IPS DF 6.9 (cell line): ENCODE measurements at places on chromosomes 13 and 19.

- no peak overlapping the region for H3K27ac ChIP-seq
- DNase-seq: no peak
- H3K27me3 ChIP-seq: no peaks in the 10 kb centered on the region
- no peaks in the 10 kb centered on the region for H3K4me1 ChIP-seq
- no peak overlapping the region for H3K4me3 ChIP-seq
- H3K36me3 ChIP-seq: no peaks in the 10 kb centered on the region
Measured at GRCh38 chr13:29664591-29664990, 69.1 kb upstream of the SLC7A1 start.

- H3K4me3 ChIP-seq: no peak overlapping the region
- no peak for DNase-seq
- H3K4me1 ChIP-seq: no peaks in the 10 kb centered on the region
Measured at GRCh38 chr19:6793411-6793810, 20.9 kb downstream of the VAV1 start.

DNA sequence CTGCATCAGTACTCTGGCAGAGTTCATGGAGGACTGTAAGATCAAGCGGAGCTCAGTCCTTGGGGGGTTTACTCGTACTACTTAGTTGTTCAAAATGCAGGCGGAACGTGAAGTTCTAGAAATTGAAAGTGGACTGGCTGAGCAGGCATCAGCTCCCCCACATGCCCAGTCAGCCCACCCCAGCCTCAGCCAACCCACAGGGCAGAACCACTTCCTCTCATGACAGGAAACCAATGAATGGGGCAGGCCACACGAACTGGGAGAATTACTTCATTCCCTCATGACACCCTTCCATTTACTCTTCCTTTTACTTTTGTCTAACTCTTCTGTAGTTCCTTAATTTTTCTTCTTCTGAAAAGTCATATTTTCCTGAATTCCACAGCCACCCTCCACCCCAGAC lies 71.9 kb downstream of the FLT1 start:
- DNase-seq: no peak
- no peak overlapping the region for H3K4me3 ChIP-seq
- H3K4me1 ChIP-seq: 0 out of 2 replicates have a peak, but pooled peaks cover 1% of the 10 kb centered on the region
- no peak overlapping the region for H3K27ac ChIP-seq

GRCh38 chr19:23366437-23366836 lies 28.8 kb downstream of the ZNF91 start:
- no peak overlapping the region for H3K27ac ChIP-seq
- DNase-seq: no peak
- H3K36me3 ChIP-seq: peaks cover 12% of the 10 kb centered on the region; the same call in 1 of the 2 replicates

DNA sequence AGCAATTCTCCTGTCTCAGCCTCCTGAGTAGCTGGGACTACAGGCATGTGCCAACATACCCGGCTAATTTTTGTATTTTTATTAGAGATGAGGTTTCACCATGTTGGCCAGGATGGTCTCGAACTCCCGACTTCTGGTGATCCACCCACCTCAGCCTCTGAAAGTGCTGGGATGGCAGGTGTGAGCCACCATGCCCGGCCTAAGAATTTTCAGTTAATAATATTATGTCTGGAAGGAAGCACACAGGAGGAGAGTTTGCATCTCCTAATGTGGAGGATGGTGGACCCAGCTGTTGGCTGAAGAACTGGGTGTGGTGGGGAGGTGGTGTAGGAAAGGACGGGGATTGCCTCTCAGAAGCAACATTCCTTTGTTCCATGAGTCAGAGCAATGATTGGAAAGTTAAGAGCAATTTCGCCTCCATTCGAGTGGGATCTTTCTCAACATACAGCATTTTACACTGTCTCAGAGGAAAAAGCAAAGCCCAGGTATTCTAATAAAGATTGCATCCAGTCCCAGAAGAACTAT lies 11.9 kb downstream of the PDCD2L start:
- H3K27me3 ChIP-seq: no peaks in the 10 kb centered on the region
- H3K36me3 ChIP-seq: peaks cover 11% of the 10 kb centered on the region; the same call in 1 of the 2 replicates
- no peak for DNase-seq
- no peaks in the 10 kb centered on the region for H3K4me1 ChIP-seq
- no peak overlapping the region for H3K4me3 ChIP-seq

GRCh38 chr13:95284436-95284835 lies 16.8 kb downstream of the ABCC4 start:
- no peaks in the 10 kb centered on the region for H3K27me3 ChIP-seq
- no peaks in the 10 kb centered on the region for H3K4me1 ChIP-seq
- H3K36me3 ChIP-seq: no peaks in the 10 kb centered on the region
- no peak overlapping the region for H3K27ac ChIP-seq

DNA sequence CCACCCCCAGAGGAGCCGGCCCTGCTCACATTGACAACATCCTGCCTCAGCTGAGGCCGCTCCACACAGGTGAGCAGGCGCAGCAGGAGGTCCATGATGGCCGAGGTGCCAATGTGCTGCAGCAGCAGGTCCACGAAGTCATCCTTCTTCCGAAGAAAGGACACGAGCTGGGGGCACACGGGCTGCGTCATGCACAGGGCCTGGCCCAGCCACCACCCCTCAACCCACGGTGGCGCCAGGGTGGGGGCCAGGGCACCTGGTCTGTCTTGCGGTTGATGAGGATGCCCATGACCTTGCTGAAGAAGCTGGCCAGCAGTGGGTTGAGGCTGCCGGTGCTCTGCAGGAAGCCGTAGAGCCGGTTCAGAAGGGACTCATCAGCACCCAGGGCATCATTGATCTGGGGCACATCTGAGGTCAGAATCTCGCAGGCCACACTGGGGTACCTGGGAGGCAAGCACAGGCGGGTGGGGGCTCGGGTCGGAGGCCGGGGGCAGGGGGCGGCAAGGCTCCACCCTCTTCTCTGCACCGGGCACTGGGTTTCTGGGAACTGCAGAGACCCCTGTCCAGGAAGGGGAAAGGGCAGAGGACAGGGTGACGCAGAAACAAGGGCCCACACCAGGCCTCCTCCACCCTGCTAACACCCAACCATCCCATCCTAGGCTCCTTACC lies 13.4 kb downstream of the PPP6R1 start:
- H3K27me3 ChIP-seq: no peaks in the 10 kb centered on the region
- H3K4me3 ChIP-seq: no peak overlapping the region
- H3K36me3 ChIP-seq: peaks cover 34% of the 10 kb centered on the region
- no peak overlapping the region for H3K27ac ChIP-seq

DNA sequence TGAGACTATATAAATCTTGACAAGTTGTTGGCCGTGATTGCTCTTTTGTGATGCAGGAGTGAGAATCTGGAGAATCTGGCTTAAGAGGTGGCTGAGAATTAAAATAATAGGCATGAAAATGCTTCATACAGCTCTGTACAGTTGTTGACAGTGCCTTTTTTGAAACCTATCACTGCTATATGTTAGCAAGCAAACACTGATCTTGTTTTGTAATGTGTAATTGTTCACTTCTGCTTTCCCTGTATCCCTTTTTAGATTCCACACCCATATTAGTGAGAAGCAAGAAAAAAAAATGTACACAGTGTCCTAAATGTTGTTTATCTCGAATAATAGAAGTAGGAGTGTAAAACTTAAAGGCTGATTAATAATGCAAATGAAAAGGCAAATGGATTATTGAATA lies 31.1 kb downstream of the ITM2B start:
- DNase-seq: no peak
- H3K27ac ChIP-seq: no peak overlapping the region
- no peaks in the 10 kb centered on the region for H3K4me1 ChIP-seq
- peaks cover under 1% of the 10 kb centered on the region; the same call in 1 of the 2 replicates for H3K36me3 ChIP-seq

DNA sequence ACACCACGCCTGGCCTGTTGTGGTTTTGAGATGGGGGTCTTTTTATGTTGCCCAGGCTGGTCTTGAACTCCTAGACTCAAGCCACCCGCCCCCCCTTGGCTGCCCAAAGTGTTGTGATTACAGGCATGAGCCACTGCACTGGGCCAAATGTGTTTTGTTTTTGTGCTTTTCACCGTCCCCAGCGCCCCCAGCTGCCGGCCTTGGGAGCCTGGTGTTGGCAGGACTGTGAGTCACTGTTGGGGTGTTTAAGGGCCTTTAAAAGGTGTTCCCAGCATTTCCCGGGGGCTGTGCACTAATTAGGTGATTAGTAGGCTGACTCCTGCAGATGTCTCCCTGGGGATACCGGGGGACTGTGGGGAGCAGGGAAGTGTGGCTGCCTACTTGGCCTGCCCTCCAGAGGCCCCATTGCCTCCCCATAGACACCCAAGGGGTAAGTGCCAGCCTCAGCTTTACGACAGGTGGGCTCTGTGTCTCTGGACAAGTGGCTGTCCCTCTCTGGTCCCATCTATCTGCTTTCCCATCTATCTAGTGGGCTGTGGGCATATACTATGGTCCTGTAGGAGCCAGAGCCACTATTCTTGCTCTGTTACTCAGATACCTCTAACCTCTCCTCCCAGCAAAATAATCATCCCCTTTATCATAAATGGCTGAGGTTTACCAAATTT lies 11.8 kb upstream of the TLE5 start:
- no peak for DNase-seq
- no peak overlapping the region for H3K4me3 ChIP-seq
- no peaks in the 10 kb centered on the region for H3K36me3 ChIP-seq
- H3K4me1 ChIP-seq: peaks cover 2% of the 10 kb centered on the region; the same call in 1 of the 2 replicates
- no peak overlapping the region for H3K27ac ChIP-seq
- no peaks in the 10 kb centered on the region for H3K27me3 ChIP-seq

DNA sequence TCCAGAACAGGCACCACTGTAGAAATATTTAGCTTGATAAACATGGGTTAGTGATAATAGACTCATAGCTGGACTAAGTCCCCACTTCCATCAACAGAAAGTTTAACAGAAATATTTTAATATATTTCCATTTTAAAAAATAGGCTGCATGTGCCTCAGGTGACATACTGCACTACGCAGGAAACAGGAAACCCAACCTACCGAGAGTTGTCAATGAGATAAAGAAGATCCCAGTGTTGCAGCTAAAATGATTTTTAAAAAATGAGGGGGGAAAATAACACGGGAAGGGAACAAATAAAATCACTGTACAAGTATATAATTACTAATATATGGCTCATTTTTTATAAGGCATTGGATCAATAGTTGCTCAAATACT lies 154.8 kb downstream of the TBC1D4 start:
- no peak overlapping the region for H3K27ac ChIP-seq
- H3K36me3 ChIP-seq: no peaks in the 10 kb centered on the region; the same call in 1 of the 2 replicates
- peaks cover 1% of the 10 kb centered on the region; the same call in 1 of the 2 replicates for H3K4me1 ChIP-seq
- no peak for DNase-seq

DNA sequence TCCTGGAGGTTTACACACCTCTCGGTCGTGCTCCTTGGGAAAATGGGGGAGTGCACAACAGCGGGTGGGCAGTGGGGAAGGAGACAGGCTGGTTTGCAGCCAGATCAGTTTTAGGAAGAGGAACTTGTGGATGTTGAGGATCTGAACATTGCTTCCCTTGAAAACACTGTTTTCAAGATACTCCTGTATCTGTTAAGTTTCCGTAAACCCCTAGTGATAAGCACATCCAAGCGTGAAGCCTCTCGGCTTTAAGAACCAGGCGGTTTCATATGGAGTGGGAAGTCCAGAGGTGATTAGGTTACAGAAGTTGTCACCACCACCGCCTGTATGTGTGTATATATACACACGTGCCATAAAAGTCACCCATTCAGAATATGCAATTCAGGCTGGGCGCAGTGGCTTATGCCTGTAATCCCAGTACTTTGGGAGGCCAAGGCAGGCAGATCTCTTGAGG lies 47.4 kb downstream of the SIPA1L3 start:
- no peaks in the 10 kb centered on the region for H3K27me3 ChIP-seq
- H3K27ac ChIP-seq: no peak overlapping the region
- H3K4me3 ChIP-seq: no peak overlapping the region
- H3K4me1 ChIP-seq: peaks cover 8% of the 10 kb centered on the region
- H3K36me3 ChIP-seq: no peaks in the 10 kb centered on the region

GRCh38 chr13:99056381-99057014 lies 78.6 kb upstream of the DOCK9 start:
- no peak for DNase-seq
- no peaks in the 10 kb centered on the region for H3K27me3 ChIP-seq
- H3K27ac ChIP-seq: no peak overlapping the region
- no peaks in the 10 kb centered on the region for H3K4me1 ChIP-seq

GRCh38 chr19:48686088-48686487 lies 9.7 kb upstream of the FUT2 start:
- no peaks in the 10 kb centered on the region for H3K4me1 ChIP-seq
- H3K4me3 ChIP-seq: no peak overlapping the region
- no peak overlapping the region for H3K27ac ChIP-seq
- no peak for DNase-seq
- H3K36me3 ChIP-seq: no peaks in the 10 kb centered on the region

- H3K27ac ChIP-seq: no peak overlapping the region
- DNase-seq: no peak
- H3K27me3 ChIP-seq: no peaks in the 10 kb centered on the region
- no peaks in the 10 kb centered on the region; the same call in 1 of the 2 replicates for H3K36me3 ChIP-seq
- H3K4me3 ChIP-seq: no peak overlapping the region
- no peaks in the 10 kb centered on the region; the same call in 1 of the 2 replicates for H3K4me1 ChIP-seq
Measured at GRCh38 chr13:112561478-112561877, 26.5 kb downstream of the TUBGCP3 start.

DNA sequence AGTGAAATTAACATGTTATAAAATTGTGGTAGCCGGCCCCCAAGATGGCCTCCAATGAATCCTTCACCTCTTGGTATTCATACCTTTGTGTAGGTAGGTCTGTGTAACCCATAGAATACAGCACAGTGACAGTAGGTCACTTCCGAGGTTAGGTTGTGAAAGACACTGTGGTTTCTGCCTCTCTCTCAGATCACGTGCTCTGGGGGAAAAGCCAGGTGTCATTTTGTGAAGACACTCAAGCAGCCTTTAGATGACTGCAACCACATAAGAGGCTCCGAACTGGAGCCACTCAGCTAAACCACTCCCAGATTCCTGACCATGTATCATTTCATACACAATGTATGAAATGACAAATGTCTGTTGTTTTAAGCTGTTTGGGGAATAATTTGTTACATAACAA lies 9.8 kb upstream of the USPL1 start:
- no peaks in the 10 kb centered on the region for H3K27me3 ChIP-seq
- no peak overlapping the region for H3K4me3 ChIP-seq
- no peaks in the 10 kb centered on the region for H3K36me3 ChIP-seq
- DNase-seq: no peak

DNA sequence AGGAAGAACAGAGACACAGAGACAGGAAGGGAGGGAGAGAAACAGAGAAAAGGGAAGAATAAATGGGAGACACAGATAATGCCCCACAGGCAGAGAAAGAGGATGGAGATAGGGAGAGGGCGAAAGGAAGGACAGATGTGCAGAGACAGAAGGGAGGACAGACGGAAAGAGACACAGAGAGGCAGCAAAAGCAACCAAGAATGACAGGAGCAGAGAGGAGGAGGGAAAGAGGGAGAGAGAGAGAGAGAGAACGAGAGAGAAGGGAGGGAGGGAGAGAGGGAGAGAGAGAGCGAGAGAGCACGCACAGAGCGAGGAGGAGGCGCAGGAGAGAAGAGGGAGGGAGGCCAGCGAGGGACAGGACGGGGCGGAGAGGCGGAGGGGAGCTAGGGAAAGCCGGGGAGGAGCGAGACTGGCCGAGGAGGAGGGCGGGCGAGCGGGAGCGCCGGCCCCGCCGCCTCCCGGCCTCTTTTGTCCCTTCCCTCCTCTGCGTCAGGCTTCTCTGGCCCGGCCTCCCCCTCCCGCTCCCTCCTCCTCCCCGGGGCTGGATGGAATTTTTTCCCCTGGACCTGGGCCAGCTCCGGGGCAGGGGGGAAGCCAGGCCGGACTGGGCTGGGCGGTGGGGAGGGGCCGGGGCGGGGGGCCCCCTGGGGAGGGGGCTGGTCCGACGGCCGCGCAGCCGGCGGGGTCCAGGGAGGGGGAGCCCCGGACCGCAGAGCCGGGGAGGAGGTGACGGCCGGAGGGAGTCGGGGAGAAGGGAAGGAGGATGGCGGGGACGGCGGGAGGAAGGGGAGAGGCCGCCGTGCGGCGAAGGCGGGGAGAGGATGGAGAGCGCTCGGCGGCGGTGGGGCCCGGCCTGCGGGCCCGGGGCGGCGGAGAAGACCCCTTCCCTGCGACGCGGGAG lies 4.2 kb upstream of the SPACA6 start:
- no peak overlapping the region for H3K27ac ChIP-seq
- peaks cover 4% of the 10 kb centered on the region for H3K4me1 ChIP-seq
- H3K36me3 ChIP-seq: no peaks in the 10 kb centered on the region
- DNase-seq: peak; percentile 57
- H3K27me3 ChIP-seq: no peaks in the 10 kb centered on the region
